ENCODE measurements at places on chromosomes 1 and 21.

GRCh38 chr21:31336739-31337040, 7.4 kb downstream of the TIAM1 start:
- DNase-seq, result no peak

- no peak for DNase-seq
These were observed 3.0 kb downstream of the ARHGAP30 start for GRCh38 chr1:161066694-161067093.

GRCh38 chr21:31838586-31839355, 34.0 kb upstream of the HUNK start:
- no peak for DNase-seq

DNA sequence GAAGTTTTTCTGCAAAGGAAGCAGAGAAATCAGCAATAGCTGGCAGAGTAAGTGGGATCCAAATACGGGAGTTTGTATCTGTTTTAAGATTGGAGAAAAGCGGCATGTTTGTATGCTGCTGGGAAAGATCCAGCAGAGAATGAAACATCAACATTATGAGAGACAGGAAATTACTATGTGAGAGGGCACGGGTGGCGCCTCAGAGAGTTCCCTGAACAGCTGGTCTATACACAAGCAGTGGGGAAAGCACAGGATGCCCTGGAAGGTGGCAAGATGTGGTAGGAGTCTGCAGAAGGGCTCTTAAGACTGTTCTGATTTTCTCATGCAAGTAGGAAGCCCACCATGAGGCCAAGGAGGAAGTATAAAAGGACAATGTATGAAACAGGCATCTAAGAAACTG, 130.4 kb downstream of the RERE start:
- no peak for DNase-seq

- no peak for DNase-seq
These were observed 1.2 kb upstream of the IFFO2 start for GRCh38 chr1:18957532-18958300.

- no peak for DNase-seq
These were observed 133.0 kb upstream of the VAMP3 start for GRCh38 chr1:7638078-7638477.

DNA sequence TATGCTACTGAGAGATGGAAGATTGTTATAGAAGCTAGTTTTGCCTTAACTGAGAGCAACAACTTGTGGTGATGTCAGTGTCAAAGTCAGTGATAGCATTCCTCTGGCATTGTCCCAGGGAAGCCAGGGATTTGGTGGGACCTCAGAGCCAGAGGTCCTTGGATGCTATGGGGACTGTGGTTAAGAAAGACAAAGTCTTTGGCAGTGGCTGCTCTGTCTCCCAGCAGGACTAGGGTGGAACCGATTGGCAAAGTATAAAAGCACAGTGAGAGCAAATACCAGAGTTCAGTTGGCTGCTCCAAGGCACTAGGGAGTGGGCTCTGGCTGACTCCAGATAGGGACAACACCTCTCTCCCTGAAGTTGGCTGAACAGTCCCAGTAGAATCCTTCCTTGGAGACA, 104.8 kb downstream of the GDAP2 start:
- DNase-seq, result no peak

DNA sequence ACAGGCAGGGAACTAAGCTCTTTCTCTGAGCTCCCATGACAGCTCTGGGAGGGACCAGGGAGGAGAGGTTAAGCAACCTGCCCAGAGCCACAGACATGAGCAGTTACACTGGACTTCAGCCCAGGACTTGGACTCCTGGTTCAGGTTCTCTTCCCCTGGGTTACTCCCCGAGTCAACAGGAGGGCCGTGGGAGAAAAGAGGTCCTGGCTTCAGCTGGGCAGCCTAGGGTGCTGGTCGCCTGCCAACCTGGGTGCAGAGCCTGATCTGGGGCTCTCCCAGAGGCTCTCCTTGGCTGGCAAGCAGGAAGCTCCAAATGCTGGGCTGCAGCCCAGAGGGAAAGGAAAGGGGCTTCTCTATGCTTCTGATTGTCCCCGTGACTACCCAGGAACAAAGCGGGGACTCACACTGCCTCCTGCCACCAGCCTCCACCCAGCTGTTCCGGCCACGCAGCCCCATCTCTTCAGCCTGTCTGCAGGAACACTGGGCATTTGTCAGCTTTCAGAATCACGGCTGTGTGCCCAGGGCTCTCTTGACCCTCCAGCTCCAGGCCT, 141.8 kb downstream of the HIVEP3 start:
- peak; percentile 70 for DNase-seq

DNA sequence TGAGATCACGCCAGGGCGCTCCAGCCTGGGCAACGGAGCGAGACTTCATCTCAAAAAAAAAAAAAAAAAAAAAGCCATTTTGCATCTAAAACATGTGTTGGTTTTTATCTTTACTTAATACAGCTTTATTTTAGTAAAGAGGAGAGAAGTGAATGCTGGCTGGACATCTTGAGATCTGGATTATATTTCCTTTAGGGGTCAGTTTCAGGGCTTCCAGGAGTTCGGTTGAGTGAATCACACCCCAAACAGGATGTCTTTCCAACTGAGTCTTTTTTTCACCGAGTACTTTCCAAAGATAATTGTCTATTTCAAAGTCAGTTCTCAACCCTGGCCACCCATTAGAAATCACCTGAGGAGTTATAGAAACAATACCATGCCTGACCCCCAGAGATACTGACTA, 16.6 kb upstream of the IPP start:
- no peak for DNase-seq

- no peak for DNase-seq
These were observed 93.9 kb downstream of the KIF1B start for GRCh38 chr1:10304295-10304694.

DNA sequence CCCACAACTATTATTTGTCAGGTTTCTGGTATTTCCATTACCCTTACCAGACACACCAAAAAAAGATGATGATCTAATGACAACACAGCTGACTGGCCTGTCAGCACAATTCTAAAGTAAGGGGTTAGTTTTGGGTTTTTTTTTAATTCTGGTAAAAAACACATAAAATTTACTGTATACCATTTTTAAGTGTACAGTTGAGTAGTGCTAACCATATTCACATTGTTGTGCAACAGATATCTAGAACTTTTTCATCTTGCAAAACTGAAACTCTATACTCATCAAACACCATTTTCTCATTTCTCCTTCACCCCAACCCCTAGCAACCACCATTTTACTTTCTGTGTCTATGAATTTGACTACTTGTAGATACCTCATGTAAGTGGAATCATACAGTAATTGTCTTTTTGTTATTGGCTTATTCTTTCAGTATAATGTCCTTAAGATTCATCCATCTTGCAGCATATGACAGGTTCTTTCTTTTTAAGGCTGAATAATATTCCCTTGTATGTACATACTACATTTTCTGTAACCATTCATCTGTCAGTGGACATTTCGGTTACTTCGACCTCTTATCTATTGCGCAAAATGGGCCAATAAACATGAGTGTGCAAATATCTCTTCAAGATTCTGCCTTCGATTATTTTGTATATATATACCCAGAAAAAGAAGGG, 29.8 kb downstream of the ARNT start:
- no peak for DNase-seq

- no peak for DNase-seq
These were observed 38.0 kb upstream of the EPS8L3 start for GRCh38 chr1:109801791-109802135.

GRCh38 chr1:62407398-62408009, 29.3 kb upstream of the USP1 start:
- peak; percentile 31 for DNase-seq

GRCh38 chr1:24564695-24565094, 8.8 kb downstream of the NCMAP start:
- DNase-seq, result no peak

DNA sequence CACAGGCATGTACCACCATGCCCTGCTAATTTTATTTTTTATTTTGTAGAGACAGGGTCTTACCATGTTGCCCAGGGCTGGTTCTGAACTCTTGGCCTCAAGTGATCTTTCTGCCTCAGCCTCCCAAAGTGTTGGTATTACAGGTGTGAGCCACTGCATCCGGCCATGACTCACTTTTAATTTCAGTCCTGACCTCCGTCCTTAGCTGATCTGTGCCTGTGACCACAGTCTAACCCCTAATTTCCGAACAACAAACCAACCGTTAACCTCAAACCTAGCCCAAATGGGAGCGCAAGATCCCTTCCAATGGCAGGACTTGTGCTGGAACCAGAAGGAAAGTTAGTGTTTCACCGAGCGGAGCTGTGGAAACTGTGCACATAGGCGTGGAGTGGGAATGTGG, 29.3 kb upstream of the MAN1C1 start:
- DNase-seq, result no peak

DNA sequence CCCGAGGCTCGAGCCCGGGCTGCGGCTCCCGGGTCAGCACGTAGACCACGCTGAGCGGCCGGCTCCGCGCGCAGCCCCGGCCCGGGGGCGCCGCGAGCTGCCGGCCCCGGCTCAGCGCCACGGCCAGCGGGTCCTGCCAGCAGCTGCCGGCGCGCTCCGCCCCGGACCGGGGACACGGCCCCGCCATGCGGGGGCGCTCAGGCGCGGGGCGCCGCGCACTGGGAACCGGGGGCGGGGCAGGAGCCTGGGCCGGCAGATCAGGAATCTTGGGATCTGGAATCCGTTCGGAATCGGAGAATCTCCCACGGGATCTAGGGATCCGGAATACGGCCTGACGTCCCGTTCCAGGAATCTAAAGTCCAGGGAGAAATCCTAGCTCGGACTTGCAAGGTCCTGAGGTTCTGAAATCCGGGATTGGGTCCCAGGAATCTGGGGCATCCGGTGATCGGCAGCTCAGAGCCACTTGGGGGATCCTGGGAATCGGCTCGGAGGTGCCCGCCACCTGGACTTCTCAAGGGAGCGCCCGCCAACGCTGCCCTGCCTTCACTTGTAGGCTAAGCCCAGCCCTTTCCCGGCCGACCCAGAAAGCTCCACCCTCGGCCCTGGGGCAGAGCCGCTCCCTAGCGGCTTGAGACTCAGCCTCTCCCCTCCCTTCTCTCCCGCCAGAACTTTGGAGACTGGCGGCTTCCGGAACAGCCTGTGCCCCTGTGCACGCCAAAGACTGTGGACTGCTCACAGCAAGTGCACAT, at the start of gene MAP3K6:
MAP3K6 (minus strand) TSS at position 551 of the 749 bp plus-strand sequence; CDS start at position 187, 364 bp downstream.
- DNase-seq, result peak; percentile 73

DNA sequence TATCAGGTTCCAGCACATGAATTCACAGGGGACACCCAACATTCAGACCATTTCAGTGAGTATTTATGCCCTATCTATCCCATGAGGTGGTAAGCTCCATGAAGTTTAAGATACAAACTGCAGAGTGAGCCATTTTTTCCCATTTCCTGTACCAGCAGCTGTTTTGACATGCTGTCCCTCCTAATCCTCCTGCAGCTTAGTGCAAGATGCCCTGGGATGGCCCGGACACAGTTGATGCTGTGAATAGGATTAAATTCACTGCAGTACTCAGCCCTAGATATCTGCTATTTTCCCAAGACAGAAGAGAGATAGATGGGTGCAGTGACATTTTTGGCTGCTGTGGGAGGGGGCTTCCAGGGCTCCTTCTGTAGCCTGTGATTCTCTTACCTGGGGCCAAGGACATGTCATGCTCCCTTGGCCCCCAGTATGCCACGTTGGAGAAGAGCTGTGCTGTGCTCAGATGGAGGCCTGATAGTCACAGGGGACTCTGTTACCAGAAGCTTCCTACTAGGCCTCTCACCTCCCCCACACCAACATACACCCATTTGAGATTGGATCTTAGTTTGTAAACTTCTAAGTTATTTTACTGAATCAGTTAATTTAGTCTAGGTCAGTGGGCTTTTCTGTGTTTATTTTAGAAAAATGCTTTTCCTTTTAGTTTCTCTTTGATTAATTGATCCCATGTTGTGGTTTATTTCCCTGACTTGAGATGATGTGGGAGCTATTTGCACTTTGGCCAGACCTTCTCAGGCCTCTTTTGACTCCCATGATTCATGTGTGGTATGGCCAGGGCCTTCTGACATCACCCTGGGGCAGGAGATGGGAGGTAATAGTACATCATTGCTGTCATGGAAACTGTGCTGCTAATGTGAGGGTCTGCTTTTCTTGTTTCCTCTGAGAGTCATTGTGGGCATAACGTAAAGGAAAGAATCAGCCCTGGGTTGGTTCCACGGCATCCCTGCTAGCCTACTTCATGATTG, 92.6 kb downstream of the ST3GAL3 start:
- no peak for DNase-seq

- no peak for DNase-seq
These were observed 51.8 kb upstream of the LYST start for GRCh38 chr1:235918465-235918864.

GRCh38 chr1:168375566-168376300, 95.1 kb downstream of the TBX19 start:
- no peak for DNase-seq

- DNase-seq, result no peak
These were observed 24.0 kb upstream of the SLC30A10 start for GRCh38 chr1:219952361-219952760.

DNA sequence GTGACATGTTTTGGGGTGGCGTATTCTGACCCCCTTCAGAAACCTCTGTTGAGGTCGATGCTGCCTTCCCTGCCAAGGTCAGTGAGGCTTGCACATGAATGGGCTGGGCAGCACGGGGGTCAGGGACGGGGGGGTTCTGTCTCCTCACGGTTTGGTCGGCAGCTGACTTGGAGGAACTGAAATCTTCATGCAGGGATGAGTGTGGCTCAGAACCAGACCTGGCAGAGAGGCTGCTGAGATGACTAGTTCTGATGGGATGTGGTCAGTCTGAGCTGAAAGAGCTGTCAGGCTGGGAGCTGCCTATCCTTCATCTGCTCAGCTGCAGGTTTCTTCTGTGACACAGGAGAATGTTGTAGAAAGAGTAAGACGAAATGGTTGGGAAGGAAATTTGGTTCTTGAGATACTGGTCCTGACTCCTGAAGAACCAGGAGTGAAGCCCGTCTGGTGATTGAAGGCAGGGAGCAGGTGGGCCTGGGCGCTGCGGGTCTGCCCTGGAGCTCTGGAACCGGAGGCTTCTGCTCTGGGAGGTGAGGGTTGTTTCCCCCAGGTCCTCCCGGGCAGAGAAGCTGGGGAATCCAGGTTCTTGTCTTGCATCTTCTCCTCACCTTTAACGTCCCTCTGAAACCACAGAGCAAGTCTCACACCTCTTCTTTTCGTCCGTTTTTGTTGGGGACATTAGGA, 3.3 kb downstream of the SLX9 start:
- no peak for DNase-seq

DNA sequence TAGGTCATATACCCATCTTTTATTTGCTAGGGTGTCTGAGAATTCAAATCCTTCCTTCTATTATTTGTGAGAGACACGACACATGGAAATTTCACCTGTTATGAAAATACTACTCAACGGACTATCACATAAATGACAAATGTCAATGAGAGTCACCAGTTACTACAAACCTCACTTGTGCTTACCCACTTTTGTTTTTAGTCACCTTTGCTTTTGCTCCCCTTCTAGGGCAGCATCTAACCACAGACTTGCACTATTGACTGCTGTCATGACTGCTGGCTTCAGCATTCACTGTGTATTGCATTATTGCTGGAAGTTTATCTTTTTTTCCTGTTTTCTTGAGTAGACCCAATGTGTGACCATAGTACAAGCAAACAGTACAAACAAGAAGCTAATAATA, 1048.0 kb downstream of the PLA2G4A start:
- DNase-seq, result no peak
